ENCODE measurements at places on chromosomes 11 and 22.

GRCh38 chr11:131749101-131749500 lies 378.7 kb downstream of the NTM start:
- DNase-seq, result peak; percentile 97

GRCh38 chr11:64317325-64317960 lies at the start of gene TRMT112:
Gene TRMT112, minus strand, starts transcription at chr11:64317559. Its CDS starts 33 bp downstream, at chr11:64317526.
- DNase-seq, result peak; percentile 94

GRCh38 chr11:125270106-125270505 lies 105.6 kb downstream of the PKNOX2 start:
- DNase-seq, result no peak

DNA sequence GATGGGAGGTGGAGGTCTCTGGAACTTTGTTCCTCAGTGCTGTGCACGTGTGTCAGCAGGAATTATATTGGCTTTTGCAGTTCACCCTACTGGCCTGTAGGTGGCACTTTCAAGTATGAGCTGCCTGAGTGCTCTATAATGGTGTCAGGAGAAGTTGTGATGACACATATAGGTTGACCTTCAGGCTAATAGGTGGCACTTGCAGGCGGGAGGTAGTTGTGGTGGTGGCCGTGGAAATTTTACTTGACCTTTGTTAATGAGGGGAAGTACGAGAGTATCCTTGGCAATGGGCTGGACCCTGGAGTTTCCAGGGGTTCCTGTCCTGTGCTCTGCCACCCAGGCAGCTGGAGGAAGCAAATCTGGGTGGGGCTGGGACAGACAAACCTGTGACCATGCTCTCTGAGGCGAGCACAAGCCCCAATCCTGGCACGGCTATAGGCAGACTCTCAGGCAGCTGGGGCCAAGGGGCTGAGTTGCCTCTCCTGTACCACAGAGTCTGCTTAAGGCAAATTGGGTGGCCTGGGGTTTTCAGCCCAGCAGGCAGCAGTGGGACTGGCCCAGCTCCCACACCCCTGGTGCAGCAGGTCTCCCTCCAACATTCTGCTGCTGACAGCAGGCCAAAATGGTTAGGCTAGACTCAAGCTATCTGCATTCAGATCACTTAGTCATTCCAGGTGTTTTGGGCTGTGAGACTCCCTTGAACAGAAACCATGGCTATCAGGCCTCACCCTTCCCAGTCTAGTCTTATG lies 147.5 kb upstream of the CTSC start:
- peak; percentile 54 for DNase-seq

GRCh38 chr11:131662993-131663392 lies 292.6 kb downstream of the NTM start:
- no peak for DNase-seq

DNA sequence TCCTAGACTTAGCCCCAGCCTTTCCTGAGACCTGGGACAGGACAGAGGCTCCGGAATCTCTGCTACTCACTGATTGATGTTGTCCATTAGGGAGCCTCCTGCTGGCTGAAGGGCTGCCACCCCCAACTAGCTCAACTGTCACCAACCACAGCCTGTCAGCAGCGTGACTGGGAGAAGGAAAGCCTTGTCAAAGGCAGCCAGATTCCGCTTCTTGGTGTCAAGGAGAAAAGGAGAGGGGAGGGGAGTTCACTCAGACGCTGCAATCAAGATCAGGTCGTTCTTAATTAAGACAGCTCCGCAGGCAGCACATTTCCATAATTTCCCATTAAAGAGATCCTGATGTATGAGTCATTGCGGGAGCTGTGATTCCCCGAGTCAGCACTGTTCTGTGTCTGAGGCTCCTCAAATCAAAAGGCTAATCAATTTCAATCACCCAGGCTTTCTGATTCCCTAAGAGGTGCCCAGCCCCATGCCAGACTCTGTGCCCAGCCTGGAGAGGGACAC lies 152.8 kb upstream of the ZBED5 start:
- peak; percentile 18 for DNase-seq

GRCh38 chr11:129364143-129364654 lies 11.4 kb upstream of the BARX2 start:
- DNase-seq, result peak; percentile 81

DNA sequence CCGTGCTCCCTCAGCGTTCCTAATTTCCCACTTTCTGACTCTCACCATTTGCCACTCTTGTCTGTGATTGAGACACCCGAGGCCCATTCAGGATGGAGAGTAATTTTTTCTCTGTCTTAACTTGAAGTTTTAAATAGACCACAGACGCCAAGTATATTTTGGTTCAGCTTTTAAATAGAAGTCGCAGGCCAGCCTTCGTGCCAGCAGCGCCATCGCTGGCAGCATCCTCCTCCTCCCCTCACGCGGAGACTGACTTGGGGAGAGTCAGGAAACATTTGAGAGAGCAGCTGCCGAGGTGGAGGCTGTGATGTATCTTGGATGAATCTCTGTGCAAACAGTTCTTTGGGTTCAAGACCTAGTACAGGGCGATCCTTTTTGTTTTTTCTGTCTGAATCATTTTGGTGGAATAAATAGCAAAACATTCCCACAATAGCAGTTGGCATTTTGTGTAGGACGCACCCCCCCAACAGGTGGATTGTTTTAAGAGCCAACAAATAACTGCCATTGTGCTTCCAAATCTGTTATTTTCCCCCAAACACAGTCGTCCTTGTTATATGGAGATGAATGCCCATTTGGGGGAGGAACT lies 889 bp upstream of the DMC1 start:
- peak; percentile 28 for DNase-seq

DNA sequence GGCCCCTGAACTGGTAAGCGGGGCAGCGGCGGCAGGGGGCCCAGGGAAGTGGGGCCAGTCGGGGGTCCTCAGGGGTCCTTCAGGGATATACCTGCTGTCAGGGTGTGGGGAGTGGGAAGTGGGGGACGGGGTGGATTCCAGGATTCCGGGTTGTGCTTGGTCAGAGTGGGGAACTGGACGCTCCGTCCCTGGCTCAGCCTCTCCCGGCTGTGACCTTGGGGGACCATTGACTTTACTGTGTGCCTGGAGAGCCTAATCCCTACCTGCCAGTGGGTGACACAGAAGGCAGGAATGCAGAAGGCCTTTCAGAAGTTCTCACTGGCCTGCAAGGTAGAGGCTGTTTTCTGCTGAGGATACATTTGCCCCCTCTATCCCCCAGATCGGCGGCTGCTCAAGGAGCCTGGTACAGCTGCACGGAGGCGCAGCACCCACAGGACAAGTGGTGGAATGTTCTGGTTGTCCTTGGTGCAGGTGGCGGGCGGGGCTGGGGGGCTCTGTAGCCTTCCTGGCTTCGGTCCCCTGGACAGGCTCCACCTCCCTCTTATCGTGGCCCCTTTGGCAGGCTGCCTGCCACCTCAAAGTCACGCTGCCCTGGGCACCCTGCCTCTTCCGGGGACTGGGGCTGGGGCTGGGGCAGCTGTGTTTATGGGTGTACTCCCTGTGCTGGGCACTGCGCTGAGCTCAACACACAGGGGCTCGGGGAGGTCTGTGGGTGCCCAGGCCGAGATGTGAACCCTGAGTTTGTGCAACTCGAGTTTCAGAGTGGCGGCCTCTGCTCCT lies 18.4 kb downstream of the KCNQ1 start:
- DNase-seq, result no peak

- peak; percentile 6 for DNase-seq
These were observed 11.1 kb upstream of the MPZL2 start for GRCh38 chr11:118275176-118275575.

DNA sequence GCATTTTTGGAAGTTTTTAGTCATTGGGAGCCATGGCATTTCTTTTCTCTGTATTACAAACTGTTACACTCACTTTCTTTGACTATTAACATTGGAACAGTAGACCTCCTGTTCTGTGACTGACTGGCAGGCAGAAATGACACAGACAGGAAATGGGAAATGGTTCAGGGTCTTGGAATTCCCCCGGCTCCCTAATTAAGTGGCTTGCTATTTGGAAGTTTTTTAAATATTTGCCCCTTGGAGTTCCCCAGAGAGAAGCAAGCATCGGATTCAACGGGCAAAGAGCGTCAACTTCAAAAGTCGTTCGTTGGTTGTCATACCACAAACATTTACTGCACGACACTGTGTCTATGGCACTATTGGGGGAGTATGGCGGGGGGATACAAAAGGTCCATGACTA lies 1.1 kb upstream of the BIRC2 start:
- peak; percentile 49 for DNase-seq

GRCh38 chr11:66066751-66067150 lies 3.3 kb upstream of the PACS1 start:
- DNase-seq, result no peak

DNA sequence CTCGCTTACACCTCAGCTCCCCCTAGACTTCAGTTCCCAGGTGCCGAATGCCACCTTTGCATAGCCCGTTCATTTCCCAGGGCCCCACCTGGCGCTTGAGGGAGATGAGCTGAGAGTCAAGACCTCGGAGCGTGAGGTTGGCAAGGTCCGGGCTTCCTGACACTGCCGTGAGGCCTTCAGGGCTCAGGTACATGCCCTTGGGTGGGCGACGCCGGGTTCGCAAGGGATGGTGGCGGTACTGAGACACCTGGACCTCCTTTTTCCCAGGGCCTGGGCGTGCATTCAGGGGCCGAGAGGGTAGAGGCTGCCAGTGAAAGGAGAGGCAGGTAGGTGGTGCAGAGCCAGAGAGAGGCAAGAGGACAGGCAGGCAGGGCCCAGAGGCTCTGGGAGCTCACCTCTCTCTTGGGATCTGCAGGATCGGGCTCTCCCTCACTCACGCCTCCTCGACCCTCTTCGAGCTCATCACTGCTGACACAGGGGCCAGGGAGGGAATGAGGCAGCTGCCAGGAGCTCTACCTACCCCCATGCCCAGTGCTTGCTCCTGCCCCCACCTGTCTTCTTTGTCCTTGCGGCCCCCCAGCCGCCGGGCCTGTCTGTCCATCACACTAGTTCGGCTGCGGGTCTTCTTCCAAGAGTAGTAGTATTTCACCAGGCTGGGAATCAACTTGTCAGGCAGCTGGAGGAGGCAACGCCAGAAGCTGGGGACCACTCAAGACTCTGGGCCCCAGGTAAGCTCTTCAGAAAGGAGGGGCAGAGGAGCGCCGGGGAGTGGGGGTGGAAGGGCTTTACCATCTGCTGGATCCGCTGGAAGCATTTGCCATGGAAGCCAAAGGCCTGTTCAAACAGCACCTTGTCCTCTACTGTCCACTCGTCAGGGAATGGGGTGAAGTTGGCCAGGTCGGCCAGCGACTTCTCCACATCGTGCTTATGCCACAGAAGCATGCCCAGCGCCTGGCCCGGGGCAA lies 2.8 kb downstream of the RCOR2 start:
- DNase-seq, result no peak

- no peak for DNase-seq
These were observed 9.5 kb downstream of the LTO1 start for GRCh38 chr11:69665669-69666068.

DNA sequence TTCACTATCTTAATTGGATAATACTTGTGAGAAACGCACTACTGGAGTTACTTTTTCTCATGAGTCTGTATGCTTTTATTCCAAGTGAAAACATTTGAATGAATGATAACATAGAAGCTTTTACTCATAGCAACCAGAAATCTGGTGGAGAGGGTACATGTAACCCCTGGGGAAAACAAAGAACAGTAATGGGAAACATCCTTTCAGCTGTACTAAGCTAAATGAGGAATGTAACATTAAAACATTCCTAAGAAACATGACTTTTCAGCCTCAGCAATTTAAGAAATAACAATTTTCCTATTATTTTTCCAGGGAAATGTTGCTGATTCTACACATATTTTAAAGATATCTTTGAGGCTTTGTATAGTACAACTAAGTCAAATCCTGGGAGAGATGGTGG lies 97.2 kb upstream of the CEP126 start:
- peak; percentile 63 for DNase-seq

- DNase-seq, result no peak
These were observed 49.3 kb downstream of the MCAM start for GRCh38 chr11:119267645-119268044.

GRCh38 chr11:6224421-6224820 lies 10.0 kb downstream of the FHIP1B start:
- DNase-seq, result no peak

DNA sequence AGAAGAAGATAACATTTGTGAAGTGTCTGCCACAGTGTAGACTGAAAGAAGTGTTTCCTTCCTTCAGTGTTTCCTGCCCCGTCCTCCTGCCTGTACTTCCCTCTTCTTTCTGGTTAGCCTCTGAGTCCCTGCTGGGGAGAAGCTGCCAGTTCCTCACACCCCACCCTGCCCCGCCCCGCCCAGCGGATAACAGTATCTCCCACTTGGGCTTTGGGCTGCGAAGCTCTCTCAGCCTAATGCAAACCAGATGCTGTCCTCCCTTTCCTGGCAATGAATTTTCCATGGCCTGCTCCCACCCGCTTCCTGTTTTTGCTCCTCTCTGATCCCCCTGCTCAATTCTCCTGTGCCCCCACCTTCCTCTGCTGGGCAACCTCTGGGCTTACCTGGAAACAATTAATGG lies 5.2 kb upstream of the RAB3IL1 start:
- peak; percentile 91 for DNase-seq

DNA sequence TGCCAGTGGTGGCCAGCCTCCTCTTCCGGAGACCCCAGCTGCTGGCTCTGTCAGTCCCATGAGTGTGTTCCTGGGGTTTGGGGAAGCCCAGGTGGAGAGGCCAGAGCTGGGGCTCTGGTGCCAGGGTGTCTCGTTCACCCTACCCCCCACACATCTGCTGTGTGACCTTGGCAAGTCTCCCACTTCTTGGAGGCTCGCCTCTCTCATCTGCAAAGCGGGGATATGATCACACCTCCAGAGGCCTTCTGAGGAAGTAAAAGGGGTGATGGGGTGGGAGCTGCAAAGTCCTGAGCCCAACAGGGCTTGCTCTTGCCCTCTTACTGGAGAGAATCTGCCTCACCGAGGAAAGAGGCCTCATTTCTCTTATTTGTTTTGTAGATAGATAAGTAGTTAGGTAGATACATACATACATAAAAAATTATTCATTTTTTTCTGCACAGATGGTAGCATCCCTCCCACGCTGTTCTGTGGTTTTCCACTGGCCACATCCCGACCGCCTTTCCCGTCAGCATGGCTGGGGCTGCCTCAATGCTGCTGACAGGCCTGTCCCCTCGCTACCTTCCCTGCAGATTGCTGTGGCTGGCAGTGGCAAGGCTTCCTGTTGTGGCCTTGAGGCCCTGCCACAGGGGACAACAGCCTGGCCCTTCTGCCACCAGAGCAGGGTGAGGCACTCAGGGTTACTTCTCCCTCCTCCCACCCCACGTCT lies 23.9 kb downstream of the MYO7A start:
- DNase-seq, result peak; percentile 33

DNA sequence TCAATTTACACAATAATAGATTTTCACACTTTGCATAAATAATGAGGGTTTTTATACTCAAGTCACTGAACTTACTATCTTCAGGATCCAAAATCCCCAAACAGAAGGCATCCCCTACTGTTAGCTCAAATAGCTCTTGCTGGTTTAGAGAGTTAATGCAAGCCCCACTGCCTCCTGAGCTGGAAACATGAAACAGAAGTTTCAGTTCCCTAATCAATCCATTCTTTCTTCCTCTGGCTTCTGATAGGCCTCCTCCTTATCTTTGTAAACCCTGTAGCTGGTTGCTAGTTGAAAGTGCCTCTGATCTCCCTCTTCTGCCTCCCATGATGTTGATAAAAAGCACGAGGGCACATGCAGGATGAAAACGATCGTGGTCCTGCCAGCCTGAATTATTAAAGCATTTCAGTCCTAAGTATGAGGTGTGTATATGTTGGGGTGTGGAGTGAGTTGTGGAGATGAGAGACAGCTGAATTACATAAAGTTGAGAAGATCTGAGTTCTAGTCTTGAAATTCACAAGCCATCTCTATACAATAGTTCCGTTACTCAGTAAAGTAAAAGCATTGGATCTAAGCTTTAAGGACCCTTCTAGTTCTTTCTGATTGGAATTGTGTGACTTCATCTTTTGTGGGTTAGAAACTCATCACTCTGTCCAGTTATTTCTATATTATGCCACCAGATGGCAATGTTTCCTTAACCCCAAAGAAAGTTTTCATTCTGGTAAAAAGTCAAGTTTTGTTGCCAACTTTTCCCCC lies 35.0 kb upstream of the EHF start:
- DNase-seq, result peak; percentile 70

Measured in fibroblast of mammary gland (primary cell).